RWPE2 (cell line): ENCODE measurements at places on chromosomes 2 and 18.

DNA sequence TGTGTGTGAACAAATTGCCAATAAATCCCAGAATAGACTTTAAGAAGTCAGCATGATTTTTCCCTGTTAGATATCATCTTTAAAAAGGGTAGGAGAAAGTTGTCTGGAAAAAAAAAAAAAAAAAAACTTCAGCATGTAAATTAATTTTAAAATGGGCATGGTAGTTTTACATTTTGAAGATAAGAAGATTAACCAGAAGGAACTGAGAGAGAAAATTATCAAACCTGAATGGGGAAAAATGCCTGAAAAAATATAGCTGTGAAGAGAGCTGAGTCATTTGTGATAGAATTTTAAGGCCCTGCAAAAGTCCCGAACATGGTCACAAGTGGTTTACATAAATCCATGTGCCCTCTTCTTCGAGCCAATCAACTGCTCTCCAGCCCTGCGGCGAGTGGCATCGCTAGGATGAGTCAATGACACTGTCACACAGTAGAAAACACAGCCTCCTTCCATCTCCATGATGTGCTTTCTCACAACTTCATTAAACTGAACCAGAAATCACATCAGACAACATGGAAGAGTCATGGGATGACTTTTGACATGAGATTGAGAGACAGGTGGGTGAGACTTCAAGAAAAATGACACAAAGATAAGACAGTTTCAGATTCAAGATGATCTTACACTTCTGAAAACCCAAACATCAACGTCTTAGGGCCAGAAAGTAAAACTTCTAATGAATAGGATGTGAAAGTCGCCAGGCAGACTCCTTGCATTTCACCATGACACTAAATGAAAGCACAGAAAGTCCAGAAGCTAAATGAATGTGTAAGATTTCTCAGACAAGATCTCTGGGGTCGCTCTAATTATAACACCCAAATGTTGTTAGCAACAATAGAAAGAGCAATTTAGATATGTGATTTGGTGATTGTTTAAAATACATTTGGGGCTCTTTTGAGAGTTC lies 273.0 kb upstream of the ID2 start:
- DNase-seq, result no peak

DNA sequence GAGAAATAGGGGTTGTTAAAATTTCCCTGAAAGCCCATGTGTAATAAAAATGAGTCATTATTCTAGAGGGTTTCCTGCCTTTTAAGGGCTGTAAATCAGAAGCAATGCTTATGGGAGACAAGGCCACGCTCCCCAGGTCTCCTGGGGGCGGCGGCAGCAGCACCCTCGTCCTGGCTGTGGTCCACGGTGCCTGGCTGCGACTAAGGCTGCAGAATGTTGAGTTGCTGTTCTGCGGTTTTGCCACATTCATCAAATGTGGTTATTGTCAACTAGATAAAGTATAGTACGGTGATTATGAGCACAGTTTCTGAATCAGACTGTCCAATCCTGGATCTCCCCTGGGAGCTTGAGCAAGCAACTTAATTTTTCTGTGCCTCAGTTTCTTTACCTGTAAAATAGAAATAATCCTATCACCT lies 11.9 kb upstream of the AGFG1 start:
- no peak for DNase-seq

DNA sequence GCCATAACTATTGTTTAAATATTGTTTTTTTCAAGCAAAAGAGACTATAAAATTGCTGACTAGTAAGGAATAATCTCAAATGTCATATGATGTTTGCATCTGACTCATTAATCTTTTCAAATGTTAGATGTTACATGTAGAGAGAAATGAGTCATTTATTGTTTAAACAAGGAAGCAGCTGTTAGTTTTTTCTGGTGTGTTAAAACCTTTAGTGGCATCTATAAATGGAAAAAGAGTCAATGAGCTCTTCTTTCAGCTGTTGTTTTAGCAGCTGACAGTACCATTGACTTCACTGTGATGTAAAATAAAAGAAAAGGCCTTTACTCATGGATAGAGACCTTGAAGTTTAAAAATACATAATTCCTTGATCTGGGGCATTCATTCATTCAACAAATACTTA lies 1.8 kb upstream of the KLHL41 start:
- DNase-seq, result no peak

DNA sequence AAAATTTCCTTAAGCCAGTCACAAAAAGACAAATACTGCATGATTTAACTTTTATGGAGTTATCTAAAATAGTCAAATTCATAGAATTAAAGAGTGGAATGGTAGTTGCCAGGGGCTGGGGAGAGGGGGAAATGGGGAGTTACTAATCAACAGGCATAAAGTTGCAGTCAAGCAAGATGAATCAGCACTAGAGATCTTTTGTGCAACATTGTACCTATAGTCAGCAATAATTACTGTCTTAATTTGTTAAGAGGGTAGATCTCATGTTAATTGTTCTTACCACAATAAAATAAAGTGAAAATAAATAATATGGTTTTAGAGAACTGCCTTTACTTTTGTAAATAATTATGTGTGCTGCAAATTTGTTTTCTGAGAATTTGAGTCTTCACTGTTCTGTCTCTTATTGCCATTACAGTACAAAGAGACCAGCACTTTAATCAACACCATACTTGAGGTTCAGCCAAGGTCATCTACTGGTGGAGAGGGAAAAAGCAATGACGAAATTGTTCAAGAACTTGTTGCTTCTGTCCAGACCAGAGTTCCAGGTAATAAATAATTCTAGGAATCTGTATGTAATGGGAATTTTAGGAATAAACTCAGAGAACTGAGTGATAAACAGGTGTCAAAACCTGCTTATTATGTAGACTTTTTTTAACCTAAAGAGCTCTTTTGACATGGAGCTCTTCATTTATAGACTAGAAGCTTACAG lies 75.5 kb downstream of the TRABD2A start:
- no peak for DNase-seq
